ENCODE measurements at places on chromosomes 4 and X.

- no peak for DNase-seq
Measured at GRCh38 chr4:111632641-111633151, 512.6 kb upstream of the FAM241A start.

DNA sequence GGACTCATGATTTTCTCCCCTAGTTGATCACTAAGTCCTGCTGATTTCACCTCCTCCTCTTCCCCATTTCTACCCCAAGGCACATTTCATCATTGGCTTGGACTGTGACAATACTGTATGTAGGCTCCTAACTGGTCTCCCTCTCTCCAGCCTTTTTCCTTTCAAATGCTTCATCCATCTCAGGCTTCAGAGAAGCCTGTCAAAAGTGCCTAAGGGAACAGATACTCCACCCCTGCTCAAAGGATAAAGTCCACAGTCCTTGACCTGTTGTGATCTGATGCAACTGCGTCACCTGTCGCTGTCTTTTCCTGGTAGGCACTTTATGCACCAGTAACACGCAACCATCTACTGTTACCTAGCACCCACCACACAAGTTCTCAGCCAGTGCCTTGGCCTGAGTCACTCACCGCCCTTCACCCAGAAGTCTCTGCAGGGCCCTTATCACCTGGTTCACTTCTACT lies 12.8 kb downstream of the SCARB2 start:
- DNase-seq, result no peak

DNA sequence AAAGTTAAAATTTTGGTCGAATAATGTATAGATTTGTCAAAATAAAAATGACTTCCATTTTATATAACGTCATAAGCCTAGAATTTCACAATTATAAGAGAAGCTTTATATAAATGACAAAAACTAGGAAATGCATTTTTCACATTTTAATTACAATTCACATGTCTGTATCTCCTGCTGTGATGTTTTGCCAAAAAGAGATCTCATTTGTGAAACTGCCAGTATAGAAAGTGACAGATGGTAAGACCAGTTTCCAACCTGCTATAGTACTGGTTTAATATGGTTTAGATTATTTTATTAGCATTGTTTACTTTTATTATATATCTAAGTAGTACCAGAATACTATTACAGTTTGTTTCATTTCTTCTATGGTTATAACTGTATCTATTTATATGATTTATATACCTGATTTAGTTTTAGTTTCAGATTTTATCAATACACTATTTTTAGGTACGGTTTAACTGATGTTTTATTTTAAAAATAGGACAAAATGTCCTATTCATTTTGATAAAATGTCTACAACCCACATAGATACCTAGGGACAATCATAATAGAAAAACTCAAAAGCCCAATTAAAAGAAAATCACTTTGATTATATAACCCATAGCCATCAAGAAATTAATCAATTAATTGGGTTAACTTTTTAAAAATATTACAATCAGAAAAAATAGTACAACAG lies 5.4 kb upstream of the CCSER1 start:
- no peak for DNase-seq

DNA sequence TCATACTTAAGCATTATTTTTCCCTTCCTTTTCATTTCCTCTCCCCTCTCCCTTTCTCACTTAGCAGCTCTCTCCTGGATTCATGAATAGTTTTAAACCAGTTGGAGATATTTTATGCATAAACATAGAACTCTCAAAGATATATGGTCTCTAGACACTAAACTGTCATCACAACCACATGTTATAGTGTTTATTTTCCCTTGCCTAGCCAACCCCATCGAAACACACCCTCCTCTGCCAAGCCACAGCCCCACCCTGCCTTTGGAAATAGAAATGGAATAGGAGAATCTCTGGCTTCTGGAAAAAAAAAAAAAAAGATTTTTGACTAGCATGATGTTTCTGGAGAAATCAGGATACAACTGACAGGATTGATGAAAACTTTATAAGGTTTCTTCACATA lies 64.8 kb upstream of the RBPJ start:
- no peak for DNase-seq

DNA sequence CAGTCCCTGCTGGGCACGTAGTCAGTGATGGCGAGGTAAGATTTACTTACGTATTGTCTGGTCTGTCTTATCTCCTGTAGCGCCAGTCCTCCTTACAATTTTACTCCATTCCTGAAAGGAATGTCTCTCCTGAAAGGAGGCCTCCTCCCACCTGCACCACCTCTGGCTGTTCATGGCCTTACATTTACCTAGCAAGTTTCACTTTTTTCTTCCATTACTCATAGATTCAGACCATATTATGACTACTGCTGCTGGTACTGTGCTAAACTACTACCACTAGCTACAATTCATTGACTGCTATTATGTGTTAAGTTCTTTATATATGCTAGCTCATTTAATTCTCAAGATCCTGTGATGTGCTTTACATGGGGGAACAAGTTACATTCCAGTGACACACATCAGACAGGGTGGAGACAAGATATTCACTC lies 189.9 kb downstream of the BMPR1B start:
- no peak for DNase-seq

GRCh38 chr4:113112338-113112978 lies 63.0 kb downstream of the ANK2 start:
- DNase-seq, result no peak

DNA sequence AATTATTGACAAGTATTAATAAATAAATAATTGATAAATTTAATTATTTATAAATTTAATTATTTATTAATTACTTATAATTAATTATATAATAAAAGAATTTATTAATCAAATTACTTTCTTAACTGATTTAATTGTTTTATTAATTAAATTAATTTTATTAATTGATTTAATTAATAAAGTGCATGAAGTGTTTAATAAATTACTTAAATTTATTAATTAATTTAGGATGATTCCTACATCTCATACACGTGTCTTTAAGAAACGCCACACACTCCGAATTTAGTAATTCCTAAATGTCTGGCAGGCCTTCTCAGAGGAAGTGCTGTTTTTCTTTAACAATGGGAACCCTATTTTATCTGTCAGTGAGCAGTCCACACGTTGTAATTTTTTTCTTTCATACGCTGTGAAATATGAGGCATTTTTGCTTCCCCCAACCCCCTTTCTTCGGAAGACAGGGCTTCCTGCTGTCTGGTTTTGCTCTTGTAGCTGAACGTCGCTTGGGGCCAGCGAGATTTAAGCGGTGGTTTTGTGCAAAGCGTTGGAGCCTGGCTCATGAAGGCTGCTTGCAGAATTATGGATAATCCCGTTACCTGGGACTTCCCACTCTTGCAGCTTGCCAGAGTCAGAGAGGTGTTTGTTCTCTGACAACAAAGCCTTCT lies 46.8 kb downstream of the CRLF2 start:
- no peak for DNase-seq

GRCh38 chr4:54793856-54794422 lies 136.2 kb downstream of the KIT start:
- DNase-seq, result no peak

Measured in H54 (cell line).